ENCODE measurements at places on chromosomes 2 and 18. TPM values are rescaled to one million over a fixed set of nuclear protein-coding genes. Genes with fewer than 3 reads are reported as not detected.

Gene TMEFF2
- total RNA-seq, result 0.10 TPM

DNA sequence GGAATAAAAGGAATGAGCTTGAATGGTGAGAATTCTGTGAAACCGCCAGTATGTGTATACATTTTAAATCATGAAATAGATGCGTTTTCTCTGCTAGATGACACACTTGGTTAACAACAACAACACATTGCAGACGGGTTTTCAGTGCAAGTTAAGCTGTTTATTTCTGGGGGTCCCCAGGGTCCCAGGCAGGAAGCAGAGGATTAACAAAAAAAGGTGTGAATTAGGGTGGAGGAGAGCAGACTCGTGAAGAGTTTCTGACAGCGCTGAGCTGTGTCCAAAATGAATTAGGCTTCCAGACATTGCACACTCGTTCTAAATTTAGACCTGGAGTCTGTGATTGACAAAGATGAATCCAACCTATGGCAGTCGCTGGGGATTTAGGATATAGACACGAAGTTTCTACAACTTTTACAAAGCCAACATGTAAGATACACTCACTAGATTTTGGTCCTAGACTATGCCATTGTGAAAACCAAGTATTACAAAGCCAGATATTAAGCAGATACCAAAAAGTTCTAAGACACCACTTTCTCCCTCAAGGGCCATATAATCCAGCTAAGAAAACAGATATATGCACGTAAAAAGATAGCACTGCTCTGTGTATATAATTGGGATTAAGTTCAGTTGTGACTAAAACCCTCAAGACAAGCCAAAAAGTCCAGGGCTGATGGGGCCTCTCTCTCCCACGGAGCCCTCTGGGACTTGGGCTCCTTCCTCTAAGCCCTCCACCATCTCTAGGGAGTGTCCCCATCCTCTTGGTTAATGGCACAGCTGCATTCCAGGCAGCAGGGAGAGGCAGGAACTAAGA, 120.2 kb downstream of the ACAA2 start:
- DNase-seq, result no peak

GRCh38 chr2:201308914-201309313, 48.2 kb downstream of the FLACC1 start:
- DNase-seq, result no peak

- DNase-seq, result no peak
Measured at GRCh38 chr18:6776188-6776587, 46.7 kb downstream of the ARHGAP28 start.

GRCh38 chr2:119389615-119390306, 23.0 kb downstream of the DBI start:
- no peak for DNase-seq

GRCh38 chr2:5617796-5618195, 74.4 kb upstream of the SOX11 start:
- no peak for DNase-seq

DNA sequence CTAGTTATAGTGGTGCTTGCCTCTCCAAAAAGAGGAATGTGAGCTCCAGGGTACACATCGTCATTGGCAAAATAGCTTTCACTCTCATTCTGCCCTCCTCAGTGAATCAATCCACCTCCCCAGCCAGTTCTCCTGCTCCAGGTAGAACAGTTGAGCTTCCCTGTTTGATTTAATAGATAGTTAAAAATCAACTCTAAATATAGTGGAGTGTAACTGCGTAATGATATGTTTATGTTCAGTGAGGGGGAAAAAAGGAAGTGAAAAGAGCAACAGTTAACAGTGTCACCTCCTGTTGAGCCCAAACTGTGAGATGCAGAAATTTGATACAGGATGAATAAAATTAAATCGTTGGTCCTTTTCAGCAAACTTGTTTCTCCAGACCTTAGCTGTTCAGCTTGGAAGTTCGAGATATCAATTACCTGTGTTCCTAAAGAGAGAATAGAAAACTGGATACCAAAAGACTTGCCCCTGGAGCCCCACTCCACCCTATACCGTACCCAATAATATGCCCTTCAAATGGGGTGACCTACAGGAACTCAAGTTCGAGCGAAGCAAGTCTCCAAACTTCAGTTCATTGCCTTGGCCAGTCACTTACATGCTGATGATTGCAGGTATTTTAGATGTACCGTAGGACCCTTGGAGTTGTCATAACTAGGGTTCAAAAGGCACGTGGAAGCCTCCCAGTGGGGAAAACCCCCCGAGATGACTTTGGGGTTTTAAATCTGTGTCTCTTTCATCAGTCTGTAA, 708.4 kb downstream of the RNF144A start:
- no peak for DNase-seq
